ENCODE measurements at places on chromosomes 3 and 15.

DNA sequence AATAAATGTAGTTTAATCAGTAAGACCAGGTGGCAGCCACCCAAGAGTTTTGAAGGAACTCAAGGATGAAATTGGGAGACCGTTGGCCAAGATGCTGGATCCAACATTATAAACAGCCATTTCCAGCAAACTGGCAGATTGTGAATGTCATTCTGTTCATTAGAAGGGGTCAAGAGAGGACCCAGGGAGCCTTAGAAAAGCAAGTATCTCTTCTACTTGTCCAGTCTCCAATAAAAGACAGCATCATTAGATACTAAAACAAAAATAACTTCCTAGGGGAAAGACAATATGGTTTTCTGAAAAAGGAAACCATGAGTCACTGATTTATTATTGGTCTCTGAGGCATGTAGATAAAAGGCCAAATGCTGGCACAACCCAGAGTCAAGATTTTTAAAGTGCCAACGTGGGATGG, 67.9 kb downstream of the GADL1 start:
- DNase-seq = no peak

DNA sequence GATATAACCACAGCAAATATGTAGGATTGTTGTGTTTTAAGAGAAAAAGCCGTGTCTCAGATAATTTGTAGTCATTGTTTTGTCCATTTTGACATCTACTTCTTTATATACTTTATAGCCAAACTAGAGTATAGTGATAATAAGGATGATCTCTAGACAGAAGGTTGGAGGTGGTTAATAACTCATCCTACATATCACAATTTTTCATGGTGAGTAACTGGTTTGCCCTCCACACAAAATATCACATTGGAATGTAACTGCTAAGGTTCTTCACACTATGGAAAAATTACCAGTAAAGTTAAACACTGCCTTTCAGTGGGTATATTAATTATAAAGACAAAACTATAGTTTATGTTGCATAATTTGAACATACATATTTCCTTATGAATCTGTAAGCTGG, 380.7 kb downstream of the LPP start:
- no peak for DNase-seq

- no peak for DNase-seq
Measured at GRCh38 chr3:65922441-65922840, 116.3 kb downstream of the MAGI1 start.

DNA sequence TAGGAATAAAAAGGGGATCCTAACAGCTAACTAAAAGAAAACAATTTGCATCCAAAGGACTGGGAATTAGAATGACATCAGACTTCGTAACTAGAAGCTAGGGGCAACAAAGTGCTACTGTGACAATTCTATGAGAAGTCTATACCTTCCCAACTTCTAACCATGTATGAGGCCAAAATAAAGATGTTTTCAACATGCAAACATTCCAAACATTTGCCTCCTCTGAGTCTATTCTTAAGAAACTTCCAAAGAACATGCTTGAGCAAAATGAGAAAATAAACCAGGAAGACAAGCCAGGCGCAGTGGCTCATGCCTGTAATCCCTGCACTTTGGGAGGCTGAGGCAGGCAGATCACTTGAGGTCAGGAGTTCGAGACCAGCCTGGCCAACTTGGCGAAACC, 13.1 kb upstream of the RNF7 start:
- DNase-seq = no peak

- DNase-seq = no peak
Measured at GRCh38 chr3:67688231-67688630, 33.8 kb upstream of the SUCLG2 start.

Data from DMS79 (cell line).